HepG2 (cell line): ENCODE measurements at places on chromosomes 2 and 18. TPM values are rescaled to one million over a fixed set of nuclear protein-coding genes. Genes with fewer than 3 reads are reported as not detected.

GRCh38 chr2:54969295-54969939 is 80.8 kb downstream of the RTN4 start:
- DNase-seq: no peak

ABHD3 gene
- total RNA-seq: 14.2 and 32.1 TPM in 2 replicates

GRCh38 chr2:16096962-16097361 is 156.6 kb downstream of the MYCN start:
- DNase-seq: peak; percentile 51

DNA sequence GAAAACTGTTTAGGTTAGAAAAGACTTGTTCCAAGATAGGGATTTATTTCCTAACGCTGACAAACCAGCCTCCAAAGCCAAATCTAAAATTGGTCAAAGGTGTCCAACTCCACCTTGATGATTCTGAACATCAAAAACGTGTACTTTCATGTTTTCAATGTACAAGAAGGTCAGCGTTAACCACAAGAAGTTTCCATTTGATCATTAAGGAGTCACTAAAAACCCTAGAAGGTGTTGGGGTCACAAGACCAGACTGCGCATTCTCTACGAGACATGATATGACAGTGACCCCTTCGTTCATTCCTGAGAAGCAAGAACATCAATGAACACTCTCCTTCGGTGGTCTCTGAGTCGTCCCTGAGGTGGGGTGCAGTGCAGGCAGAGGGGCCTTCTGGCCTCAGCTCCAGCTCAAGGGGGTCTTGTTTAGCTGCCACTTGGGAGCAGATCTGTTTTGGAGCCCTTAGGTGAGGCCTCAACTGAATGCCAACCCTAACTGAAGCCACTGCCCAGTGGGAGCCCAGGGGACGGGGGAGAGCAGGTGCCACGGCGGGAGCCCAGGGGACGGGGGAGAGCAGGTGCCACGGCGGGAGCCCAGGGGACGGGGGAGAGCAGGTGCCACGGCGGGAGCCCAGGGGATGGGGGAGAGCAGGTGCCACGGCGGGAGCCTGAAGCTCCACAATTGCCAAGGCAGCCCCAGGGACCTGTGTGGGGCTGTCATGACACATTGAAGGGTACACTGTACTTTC is 55.2 kb downstream of the PARD6G start:
- DNase-seq: no peak

DNA sequence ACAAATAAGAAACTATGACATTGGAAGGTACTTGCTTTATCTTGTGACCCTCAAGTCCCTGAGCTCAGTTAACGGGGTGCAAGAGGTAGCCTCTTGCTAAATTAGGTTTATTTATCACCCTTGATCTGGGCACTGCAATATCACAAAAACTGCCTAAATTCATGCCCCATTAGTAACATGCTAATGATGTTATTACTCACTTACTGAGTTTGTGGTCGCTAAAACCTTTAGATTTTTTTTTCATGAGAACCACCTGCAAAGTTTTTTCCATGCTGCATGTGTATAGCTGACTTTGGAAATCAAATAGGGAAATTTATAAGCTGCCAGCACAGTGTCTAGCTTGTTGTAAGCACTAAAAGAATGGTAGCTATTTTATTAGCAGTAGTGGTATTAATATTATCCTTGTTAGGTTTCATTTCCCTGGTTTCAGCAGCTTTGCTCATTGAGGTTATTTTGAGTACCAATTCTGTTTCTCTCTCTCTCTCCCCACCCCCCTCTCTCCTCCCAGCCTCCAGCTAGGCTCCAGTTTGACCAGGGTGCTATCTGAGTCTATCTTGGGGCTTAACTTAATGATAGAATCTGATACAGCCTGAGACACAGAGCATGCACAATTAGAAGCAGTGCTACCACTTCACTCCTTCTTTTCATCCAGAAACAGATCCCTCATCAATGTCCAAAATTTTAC is 88.7 kb upstream of the ATP8B1 start:
- DNase-seq: no peak
